ENCODE measurements at places on chromosomes 4 and X.

- DNase-seq = no peak
Measured at GRCh38 chrX:134025986-134026545, 40.7 kb upstream of the GPC3 start.

GRCh38 chrX:72041176-72041575 is 90.5 kb downstream of the RTL5 start:
- no peak for DNase-seq

- no peak for DNase-seq
Measured at GRCh38 chr4:11748164-11748872, 319.6 kb upstream of the HS3ST1 start.

GRCh38 chrX:77422891-77423648 is 24.1 kb upstream of the FGF16 start:
- DNase-seq = no peak

GRCh38 chr4:19645589-19645988 is 606.1 kb upstream of the SLIT2 start:
- DNase-seq = no peak

DNA sequence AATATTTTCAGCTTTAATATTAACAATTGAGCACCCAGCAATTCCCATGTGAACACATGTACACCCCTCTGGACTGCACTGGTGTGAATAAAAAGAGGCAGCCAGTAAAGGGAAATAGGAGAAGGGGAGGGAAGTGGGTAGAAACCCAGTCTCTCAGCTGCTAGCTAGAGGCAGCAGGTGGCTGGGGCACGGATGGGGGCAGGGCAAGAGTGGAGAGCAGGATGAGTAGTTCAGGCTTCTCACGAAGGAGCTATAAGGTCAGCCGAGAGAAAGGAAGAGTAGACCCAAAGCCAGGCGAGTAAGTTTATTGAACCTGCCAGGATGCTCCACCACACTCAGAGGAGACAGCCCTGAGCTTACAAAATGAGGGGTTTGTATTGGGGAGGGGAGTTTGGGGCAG is 184.8 kb upstream of the MTMR8 start:
- peak; percentile 52 for DNase-seq

DNA sequence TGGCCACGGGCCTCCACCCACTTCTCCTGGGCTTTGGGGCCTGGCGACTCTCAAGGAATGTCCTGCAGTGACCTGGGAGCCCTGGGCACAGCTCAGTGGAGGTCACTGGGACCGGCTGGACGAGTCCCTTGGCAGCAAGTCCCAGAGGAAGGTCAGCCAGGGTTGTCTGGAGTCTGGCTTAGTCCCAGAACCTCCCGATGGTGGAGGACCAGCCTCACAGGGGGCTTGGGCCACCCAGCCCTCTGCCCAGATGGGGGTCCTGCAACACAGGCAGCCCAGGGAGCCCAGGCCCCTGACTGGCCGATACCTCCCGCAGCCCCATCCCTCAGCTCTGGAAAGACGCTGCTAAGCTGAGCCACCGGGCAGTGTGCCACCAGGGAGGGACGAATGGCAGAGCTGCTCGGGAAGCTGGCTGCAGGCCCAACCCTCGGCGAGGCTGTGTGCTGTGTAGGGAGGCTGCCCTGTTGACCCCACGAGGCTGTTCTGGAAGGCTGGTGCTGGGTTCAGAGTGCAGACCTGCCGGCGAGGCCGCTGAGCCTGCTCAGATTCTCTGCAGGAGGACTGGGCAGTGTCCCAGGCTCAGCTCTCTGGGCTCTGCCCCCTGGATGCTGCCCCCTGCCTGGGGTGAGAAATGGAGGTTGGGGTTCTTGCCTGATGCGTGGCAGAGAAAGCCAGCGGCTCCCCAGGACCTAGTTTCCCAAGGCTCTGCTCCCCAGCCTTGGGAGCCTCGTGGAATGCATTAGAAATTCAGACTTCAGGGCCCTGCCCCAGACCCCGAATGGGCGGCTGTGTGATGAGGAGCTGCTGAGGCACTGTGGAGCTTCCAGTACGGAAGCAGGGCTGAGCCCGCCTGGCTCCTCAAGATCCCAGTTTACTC is 61.7 kb downstream of the ADRA2C start:
- DNase-seq = no peak

- DNase-seq = no peak
Measured at GRCh38 chr4:149512501-149512900, 303.1 kb downstream of the IQCM start.

- DNase-seq = no peak
Measured at GRCh38 chr4:89324671-89325070, 17.1 kb upstream of the GPRIN3 start.

DNA sequence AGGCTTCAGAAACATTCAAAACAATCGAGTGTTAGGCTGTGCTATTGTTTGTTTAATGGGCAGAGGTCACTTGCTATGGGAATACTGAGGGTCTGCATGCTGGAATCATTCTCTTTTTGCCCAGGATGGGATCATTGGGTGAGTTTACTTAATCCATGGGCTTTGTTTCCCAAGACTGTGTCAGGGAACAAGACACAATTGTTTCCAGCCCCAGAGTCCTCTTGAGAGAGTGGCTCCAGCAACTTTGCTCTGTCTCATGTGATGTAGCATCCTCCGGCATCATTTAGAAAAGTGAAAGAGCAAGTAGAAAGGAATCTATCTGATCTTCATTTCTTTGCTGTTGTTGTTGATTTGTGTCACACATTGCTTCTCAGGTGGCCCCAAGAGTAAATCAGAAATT is 1.8 kb downstream of the TENM3 start:
- no peak for DNase-seq

- no peak for DNase-seq
Measured at GRCh38 chr4:69957209-69957608, 8.3 kb downstream of the CSN2 start.

- no peak for DNase-seq
Measured at GRCh38 chr4:56856656-56857055, 35.2 kb upstream of the SPINK2 start.

GRCh38 chr4:89598602-89599001 is 238.4 kb downstream of the SNCA start:
- no peak for DNase-seq

DNA sequence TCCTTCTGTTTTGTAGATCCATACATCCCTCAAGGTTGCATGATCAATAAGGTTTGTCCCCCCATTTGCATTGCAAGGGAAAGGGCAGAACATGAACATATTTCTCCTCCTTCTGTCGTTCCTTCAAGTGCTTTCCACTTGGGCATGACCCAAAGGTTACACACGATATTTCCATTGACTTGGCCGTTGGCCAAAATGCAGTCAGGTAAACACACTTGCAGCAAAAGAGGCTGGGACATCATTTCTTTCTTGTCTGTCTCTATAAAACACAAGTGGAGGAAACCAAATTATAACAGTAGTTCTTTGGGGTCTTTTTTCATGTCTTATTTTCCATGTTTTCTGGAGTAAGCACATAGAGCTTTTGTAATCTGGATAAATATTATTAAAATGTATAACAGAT is 156.1 kb downstream of the FRAS1 start:
- no peak for DNase-seq

- DNase-seq = no peak
Measured at GRCh38 chr4:180827232-180828009, 1415.8 kb upstream of the TENM3 start.

GRCh38 chrX:64202808-64203325 is 2.6 kb downstream of the AMER1 start:
- DNase-seq = no peak

GRCh38 chrX:107741404-107741790 is 34.2 kb downstream of the TSC22D3 start:
- DNase-seq = no peak

- DNase-seq = no peak
Measured at GRCh38 chrX:108270280-108270679, 167.9 kb downstream of the COL4A6 start.

- DNase-seq = no peak
Measured at GRCh38 chr4:8704632-8705031, 112.1 kb downstream of the CPZ start.

DNA sequence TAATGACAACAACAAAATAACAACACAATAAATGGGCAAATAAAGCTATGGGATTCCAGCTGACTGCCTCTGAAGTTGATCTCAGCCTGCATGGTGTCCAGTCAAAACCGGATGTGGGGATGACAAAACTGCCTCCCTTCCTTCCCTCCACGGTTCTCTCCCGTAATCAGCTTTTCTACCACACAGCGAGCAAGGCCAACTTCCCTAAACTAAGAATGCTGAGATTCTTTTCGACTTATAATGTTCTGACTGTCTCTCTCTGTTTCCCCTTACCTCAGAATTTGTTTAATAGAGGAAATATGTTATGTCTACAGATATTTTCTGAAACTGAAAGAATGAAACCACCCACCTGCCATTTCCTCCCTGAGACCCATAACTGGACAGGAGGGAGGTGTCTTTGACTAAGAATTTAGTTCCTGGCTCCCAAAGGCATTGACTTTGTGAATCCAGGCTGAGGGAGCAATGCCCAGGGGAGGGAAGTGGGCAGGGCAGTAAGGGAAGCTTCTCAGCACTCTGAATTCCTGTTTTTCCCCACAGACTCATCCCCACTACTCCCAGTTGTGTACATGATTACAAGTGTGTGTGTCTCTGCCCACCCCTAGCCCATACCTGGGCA is 1.0 kb upstream of the TLR1 start:
- no peak for DNase-seq

- DNase-seq = peak; percentile 74
Measured at GRCh38 chr4:151801547-151802516, 41.0 kb upstream of the GATB start.

- DNase-seq = no peak
Measured at GRCh38 chr4:2816401-2816954, 23.6 kb downstream of the SH3BP2 start.

- DNase-seq = no peak
Measured at GRCh38 chrX:78330068-78330467, 2.7 kb upstream of the CYSLTR1 start.

GRCh38 chr4:10184501-10184938 is 67.9 kb upstream of the WDR1 start:
- DNase-seq = no peak

- no peak for DNase-seq
Measured at GRCh38 chrX:118565853-118566252, 70.2 kb downstream of the DOCK11 start.

- no peak for DNase-seq
Measured at GRCh38 chr4:181770971-181771370, 472.2 kb upstream of the TENM3 start.

DNA sequence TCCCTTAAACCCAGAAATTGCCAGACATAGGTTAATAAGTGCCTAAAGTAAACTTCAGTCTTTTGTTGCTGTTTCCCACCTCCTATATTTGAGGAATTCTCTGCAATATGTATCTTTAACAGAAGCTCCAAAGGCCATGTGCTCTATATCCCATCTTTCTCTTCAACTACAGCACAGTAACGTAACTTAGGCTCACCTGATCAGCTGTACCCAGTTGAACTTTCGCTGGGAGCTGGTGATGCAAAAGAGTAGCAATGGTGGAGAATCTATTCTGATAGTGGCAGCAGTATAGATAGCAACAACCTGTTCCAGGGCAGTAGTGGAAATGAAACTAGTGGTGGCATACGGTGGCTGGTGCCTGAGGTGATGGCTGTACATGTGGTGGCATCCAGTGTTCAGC is 33.2 kb upstream of the YTHDC1 start:
- DNase-seq = no peak

DNA sequence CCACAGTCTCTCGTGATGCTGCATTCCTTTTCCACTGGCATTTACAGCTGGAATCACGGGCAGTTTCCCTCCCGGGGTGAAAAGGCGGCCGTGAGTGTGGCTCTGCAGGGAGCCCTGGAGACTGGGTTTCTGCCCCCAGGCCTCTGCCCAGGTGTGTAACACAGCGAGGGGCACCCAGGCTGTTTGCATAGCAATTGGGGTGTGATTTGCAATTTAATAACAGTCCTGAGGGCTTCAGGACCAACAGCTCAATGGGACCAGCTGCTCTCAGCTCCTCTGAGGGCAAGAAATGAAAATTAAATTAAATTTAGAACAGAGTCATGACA is 99.0 kb upstream of the SHOX start:
- no peak for DNase-seq

DNA sequence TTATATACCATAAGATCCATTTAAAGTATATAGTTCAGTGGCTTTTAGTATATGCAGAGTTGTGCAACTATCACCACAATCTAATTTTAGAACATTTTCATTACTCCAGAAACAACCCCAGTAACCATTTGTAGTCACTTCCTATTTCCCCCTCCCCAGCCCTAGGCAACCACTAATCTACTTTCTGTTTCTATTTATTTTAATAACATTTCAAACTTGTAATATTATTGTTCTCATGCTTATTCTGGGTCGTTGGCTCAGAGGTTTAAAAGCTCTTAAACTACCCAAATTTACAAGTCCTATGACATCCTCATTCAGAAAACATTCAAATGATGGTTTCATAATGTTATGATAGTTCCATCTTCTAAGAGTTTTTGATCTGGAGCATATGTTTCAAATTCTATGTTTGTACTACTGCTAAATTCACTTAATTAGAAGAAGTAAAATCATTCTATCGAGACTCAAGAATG is 18.4 kb downstream of the XIAP start:
- no peak for DNase-seq

- DNase-seq = no peak
Measured at GRCh38 chr4:150656891-150657290, 74.9 kb downstream of the MAB21L2 start.

DNA sequence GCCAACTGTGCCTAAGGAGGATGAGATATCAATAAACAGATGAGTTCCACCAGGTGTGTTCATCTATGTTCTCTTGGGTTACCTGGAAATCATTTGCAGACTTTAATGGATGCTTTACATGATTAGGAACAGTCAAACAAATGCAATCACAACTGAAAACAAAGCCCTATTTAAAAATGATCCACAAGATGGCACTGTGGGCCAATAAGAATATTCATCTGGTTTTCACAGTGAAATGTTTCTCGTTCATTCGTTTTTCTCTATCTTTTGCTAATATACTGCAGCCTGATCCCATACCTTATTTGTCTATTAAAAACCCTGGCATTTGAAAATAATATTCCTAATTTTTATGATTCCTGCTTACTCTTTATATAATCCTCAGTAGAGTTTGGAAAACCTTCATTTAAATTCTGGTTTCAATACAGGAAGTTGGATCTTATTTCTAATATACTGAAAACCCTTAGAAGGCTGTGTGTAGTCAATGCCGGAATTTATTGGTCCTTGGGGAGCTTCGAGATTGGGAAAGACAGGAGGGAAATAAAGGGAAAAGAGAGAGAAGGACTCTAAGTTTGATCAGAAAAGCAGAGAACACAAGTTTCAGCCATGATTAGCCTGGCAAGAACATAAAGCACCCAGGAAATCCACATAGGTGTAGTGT is 63.8 kb upstream of the TAPT1 start:
- no peak for DNase-seq

- DNase-seq = no peak
Measured at GRCh38 chr4:165612936-165613335, 234.1 kb downstream of the CPE start.

- no peak for DNase-seq
Measured at GRCh38 chr4:36332782-36333131, 51.3 kb downstream of the DTHD1 start.

GRCh38 chrX:7132335-7133049 is 15.0 kb upstream of the STS start:
- peak; percentile 35 for DNase-seq

DNA sequence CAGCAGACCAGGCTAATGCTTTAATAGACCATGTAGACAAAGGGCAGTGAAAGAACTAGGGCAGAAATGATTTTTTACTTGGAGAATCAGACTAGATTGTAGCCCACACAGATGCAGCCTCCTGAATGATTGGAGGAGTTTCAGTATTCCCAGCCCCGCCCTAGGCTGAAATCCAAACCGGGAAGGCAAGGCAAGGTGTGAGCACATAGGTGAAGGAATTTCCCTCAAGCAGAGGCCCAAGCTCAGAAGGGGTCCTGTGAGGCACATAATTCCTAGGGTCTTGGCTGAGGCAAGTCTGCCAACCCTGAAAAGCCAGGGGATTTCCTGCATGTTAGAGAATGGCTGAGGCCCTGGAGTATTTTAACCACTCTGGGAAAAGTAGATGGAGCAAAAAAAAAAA is 56.4 kb upstream of the PAK3 start:
- no peak for DNase-seq

All from glutamatergic neuron (in vitro differentiated cells).